ENCODE measurements at places on chromosomes 3 and 15.
A peak's percentile ranks its signal among the peaks of the same experiment; 100 is the strongest.

- DNase-seq: no peak
These were observed 7.9 kb downstream of the FAH start for GRCh38 chr15:80160570-80161156.

- DNase-seq: no peak
These were observed 34.8 kb upstream of the SKIL start for GRCh38 chr3:170322566-170323269.

DNA sequence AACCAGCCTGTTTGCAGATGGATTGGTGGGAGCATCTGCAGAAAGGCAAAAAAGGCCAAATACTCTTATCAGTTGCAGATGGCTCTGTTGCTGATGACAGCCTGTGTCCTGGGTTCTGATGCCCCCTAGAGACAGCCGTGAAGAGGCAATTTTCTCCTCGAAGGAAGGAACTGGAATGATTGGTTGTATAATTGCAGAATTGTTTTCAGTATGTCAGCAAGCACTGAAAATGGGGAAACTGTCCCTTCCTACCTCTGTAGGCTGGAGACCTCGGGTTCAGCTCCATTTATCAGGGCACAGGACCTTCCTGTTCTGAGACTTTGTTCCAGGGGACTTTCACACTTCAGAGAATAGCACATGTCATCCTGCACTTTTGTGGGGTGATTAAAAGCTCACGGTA, 103.0 kb downstream of the PGPEP1L start:
- no peak for DNase-seq

- no peak for DNase-seq
These were observed 105.2 kb upstream of the EPHA3 start for GRCh38 chr3:89002191-89002590.

- no peak for DNase-seq
These were observed 386.3 kb upstream of the NR2F2 start for GRCh38 chr15:95944193-95944592.

GRCh38 chr3:193788189-193788991, 195.4 kb downstream of the OPA1 start:
- DNase-seq: no peak

GRCh38 chr15:76058714-76059319, 968 bp upstream of the TMEM266 start:
- no peak for DNase-seq

GRCh38 chr3:189554868-189555557, 76.2 kb upstream of the TP63 start:
- no peak for DNase-seq

DNA sequence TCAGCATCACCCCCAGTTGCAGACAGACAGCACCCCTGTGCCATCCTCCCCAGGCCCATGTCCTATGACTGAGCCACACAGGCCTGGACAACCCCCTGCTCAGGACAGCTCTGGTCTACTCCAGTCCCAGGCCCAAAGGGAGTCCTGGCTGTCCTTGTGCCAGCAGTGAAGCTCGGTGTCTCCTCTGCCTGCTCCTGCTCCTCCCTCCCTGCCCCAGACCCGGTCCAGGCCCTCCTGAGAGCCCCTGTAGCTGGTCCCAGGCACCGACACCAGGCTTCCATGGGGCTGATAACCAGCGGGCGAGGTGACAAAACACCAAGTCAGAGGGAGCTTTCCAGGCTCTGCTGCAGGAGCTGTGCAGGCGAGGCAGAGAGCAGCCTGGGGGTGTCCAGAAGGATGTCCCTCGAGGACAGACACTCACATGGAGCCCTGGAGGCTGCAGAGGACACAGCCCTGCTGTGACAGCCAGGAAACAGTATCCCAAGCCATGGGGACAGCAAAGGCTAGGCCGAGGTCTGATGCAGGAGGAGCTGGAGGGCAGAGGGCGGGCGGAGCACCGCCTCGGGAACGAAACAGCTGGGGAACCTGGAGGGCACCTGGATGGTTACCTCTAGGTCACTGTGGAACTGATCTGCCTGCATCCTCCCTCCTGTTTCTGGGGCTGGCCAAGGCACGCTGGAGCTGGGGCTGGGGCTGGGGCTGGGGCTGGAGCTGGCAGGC, 103.8 kb upstream of the PRR20G start:
- DNase-seq: no peak

GRCh38 chr15:60801395-60801794, 322.5 kb upstream of the ICE2 start:
- DNase-seq: no peak

DNA sequence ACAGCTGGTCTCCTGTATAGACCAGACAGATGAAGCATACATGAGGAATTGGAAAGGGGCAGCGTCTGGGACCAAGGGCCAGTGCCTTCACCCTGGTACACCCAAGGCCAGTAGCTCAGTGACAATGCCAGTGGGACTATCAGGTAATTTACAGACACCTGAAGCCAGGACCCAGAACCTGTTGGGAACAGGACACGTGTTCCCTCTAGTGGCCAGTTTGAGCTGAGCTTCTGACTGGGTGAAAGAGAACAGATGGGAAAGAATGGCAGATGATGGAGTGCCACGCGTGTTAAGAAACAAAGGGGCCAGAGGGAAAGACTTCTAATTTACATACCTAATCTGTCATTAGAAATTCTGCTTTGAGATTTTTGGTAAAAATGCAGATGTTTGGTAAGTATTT, 5.1 kb upstream of the SLC25A38 start:
- peak; percentile 24 for DNase-seq

GRCh38 chr3:126538316-126538715, 14.4 kb downstream of the CHST13 start:
- DNase-seq: no peak

DNA sequence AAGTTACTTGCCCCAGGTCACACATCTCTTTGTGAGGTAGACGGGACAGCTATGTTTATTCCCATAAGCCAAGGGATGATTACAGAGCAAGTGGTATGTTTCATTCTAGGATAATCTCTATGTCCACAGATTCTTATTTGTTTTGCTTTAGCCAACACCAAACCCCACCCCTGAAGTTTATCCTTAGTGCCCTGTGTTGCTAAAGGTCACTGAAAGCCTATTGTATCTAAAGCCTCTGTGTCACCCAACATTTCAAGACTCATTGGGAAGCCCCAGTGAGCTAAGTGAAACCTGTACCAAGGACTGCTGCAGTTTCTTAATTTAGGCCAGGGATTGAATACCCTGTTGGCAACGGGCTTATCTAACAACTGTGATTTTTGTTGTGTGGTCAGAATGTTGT, 135.6 kb downstream of the ADAMTS9 start:
- no peak for DNase-seq

- no peak for DNase-seq
These were observed 33.0 kb upstream of the SLC12A8 start for GRCh38 chr3:125245521-125245920.

- no peak for DNase-seq
These were observed 343.4 kb downstream of the TBC1D5 start for GRCh38 chr3:17398959-17399551.

- DNase-seq: no peak
These were observed 8.9 kb downstream of the OXTR start for GRCh38 chr3:8760506-8760905.
